ENCODE measurements at places on chromosomes 1 and 21.
A peak's percentile ranks its signal among the peaks of the same experiment; 100 is the strongest.

DNA sequence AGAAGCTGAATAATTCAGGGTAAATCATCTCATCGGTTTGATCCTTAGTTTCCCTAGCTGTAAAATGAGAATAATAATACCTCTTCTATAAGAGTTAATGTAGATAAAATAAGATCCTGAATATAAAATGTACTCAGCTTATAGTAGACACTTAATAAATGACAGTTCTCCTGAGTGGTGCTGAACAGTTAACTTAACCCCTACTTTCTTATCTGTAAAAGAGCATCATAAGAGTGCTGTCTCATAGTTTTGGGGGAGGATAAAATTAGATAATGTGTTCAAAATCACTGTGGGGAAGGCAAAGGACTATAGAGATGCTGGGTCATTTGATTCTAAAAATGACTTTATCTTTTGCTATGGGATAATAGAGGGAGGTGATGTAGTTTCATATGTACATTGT lies 593 bp downstream of the C8A start:
- no peak for DNase-seq

DNA sequence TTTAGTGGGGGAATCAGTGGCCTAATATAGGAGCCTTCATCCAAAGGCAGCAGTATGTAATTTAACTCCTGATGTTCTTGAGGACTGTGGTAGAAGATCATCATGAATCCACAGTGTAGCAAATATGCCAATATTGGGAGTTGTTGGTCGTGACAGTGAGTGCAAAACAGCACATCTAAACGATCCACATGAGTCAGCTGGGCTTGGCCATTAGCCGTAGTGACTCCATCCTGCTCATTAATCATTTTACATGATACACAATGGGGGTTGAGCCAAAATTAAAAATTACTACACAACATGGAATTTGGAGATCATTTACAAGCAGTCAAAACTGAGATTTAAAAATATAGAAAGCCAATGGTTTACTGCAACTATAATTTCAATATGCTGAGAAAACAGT lies 653.9 kb upstream of the CAMK1G start:
- no peak for DNase-seq

DNA sequence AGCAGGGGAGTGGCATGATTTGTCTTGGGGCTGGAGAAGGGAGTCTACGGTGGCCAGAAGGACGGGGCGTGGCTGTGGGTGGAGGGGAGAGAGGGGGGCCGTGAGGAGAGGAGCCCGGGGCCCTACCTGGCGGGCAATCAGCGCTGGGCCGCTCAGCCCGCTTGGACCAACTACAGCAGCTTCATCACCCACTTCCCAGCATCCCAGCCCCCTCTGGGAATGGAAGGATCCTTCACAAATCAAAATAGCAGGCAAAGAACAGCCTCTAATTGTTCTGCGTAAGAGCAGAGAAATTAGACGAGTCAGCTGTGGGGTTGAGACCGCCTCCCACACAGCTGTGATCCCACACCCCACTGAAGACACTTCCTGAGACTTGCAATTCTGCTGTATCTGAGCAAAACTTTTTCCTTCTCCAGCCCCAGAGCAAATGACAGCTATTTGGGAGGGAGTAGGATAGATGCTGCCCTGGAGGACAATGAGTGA lies 43.5 kb downstream of the OPRD1 start:
- DNase-seq: no peak

DNA sequence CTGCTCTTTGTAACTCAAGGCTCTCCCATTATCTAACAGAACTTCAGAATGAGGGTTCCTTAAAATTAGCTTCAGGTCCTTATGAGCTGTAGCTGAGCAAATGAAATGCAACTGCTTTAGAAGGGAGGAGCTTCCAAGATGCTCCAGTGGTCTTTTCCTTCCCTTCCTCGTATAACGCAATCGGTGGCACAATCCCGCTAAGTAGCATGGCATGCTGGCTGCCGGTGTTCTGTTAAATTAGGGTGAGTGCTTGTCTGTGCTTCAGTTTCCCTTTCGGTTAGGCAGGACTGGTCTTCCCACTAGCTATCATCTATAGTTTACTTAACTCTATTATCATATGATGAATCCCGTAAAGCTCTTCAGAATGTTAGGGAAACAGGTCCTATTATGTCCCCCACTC lies 917 bp downstream of the KIAA0040 start:
- no peak for DNase-seq

DNA sequence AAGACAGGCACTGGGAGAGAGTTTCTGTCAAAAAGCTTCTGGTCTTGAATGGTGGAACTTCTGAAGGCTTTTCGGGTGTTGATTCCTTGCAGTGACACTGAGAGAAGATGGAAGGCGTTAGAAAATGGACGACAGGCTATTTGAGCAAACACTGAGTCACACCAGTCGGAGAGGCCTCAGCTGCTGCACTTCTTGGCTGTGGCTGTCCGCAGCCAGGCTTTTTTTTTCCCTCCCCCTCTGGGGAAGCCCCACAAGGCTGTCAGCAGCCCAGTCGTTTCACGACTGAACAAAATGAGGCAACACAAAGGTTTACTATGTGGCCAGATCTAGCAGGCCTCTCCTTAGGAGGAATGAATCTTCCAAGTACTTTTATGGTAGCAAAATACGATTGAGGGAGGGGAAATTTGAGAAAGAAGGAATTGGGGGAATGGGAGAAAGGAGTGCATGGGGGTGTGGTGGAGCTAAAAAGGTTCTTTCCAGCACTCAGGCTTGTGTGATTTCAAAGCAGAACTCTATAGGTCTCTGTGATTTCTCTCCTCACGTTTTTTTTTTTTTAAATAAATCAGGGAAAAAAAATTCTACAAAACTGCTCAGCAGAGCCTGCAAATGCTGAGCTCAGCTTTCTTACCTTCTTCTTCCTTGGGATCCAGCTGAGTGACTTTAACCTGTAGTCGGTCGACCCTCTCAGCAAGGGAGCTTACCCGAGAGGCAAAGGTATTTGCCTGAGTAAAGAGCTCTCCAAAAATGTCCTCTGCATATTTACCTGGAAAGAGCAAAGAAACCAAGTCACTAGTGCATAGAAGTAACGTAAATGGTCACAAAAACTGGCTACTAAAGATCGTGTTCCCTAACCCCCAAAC lies 26.1 kb downstream of the GPR3 start:
- DNase-seq: no peak

- DNase-seq: no peak
Observed at GRCh38 chr1:184298440-184299405, 88.1 kb upstream of the C1orf21 start.

GRCh38 chr1:90414201-90414600 lies 302.9 kb downstream of the BARHL2 start:
- no peak for DNase-seq

- no peak for DNase-seq
Observed at GRCh38 chr1:76508871-76509270, 358.4 kb upstream of the ST6GALNAC5 start.

GRCh38 chr1:90726425-90726985 lies 9.4 kb upstream of the BARHL2 start:
- DNase-seq: no peak

- no peak for DNase-seq
Observed at GRCh38 chr1:79667848-79668696, 661.5 kb upstream of the ADGRL4 start.

- DNase-seq: no peak
Observed at GRCh38 chr21:29499229-29499628, 200.5 kb downstream of the BACH1 start.

DNA sequence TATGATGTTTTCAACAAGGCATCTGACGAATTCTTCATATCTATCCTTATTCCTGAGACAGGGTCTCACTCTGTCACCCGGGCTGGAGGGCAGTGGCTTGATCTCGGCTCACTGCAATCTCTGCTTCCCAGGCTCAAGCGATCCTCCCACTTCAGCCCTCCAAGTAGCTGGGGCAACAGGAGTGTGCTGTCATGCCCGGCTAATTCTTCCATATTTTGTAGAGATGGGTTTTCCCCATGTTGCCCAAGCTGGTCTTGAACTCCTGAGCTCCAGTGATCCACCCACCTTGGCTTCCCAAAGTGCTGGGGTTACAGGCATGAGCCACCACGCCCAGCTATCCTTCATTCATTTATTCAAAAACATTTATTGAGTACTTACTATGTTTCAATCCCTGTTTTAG lies 8.0 kb downstream of the YY1AP1 start:
- no peak for DNase-seq

DNA sequence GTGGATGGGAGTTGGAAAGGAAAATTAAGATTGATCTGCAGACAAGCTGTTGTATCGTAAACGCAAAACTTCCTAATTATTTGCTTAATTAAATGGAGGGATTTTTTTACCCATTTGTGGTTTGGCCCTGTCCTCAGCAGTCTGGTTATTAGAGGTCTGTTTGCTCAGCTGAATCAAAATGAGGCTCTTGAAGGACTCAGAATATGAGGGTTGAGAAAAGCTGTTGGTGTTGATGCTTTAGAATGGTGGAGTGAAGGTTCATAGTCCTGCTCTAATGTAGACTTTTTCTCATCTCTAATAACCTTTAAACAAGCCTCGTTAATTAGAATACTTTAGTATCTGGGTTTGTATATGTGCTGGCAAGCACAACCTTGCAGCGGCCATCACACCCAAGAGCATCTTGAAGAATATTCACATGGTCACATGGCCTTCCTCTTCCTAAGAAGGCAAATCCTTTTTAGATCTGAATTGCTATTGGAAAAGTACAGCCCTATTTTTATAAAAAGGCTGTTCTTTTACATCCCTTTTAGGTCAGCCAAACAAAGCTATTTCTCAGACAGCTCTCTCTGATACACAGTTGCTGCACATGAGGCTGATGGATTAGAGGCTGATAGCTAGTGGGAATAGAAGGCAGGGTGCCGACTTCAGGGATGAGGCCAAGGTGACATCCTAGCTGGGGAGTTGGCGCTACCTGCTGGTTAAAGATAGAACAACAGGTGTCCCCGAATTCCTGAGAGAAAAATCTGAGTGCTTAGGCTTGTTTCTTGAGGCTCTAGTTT lies 53.8 kb downstream of the MACF1 start:
- peak; percentile 55 for DNase-seq

- DNase-seq: no peak
Observed at GRCh38 chr21:15520811-15521643, 208.8 kb upstream of the USP25 start.

All from HCT116 (cell line).